Thoracic aorta (tissue), 2 donors: ENCODE measurements at places on chromosomes 1 and 21. TPM values are rescaled to one million over a fixed set of nuclear protein-coding genes. Genes with fewer than 3 reads are reported as not detected.

The ACKR1 gene
- 177 TPM for total RNA-seq

The TMCC2 gene
- 6.8 TPM for total RNA-seq

The GJA9 gene
- total RNA-seq = not detected

The CGN gene
- total RNA-seq = 2.3 TPM

The EXTL1 gene
- not detected for total RNA-seq

DNA sequence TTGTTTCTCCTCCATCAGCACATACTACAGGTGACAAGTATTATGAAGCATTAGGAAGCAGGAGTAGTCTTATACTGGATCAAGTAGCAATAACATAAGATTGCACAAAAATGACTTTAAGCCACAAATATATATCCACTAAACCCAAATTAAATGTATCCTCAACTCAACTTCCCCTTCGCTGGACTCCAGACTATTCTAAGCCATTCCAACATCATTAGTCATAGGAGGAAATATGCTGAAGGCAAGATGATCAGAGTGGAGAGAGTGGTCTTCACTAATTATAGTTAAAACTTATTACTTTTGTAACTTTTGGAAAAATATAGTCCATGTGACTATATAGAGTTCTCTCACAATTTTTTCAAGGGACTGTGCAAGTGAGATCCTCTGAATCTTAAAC lies 390.7 kb upstream of the ZP4 start:
- DNase-seq = no peak
- H3K27me3 ChIP-seq = no peaks in the 10 kb centered on the region
- no peaks in the 10 kb centered on the region for H3K4me1 ChIP-seq
- no peaks in the 10 kb centered on the region for H3K36me3 ChIP-seq
- no peak overlapping the region for H3K4me3 ChIP-seq

GRCh38 chr1:227928811-227929375 lies 18.8 kb downstream of the WNT9A start:
- no peak overlapping the region for H3K27ac ChIP-seq
- no peak overlapping the region for H3K4me3 ChIP-seq
- no peaks in the 10 kb centered on the region for H3K36me3 ChIP-seq

DNA sequence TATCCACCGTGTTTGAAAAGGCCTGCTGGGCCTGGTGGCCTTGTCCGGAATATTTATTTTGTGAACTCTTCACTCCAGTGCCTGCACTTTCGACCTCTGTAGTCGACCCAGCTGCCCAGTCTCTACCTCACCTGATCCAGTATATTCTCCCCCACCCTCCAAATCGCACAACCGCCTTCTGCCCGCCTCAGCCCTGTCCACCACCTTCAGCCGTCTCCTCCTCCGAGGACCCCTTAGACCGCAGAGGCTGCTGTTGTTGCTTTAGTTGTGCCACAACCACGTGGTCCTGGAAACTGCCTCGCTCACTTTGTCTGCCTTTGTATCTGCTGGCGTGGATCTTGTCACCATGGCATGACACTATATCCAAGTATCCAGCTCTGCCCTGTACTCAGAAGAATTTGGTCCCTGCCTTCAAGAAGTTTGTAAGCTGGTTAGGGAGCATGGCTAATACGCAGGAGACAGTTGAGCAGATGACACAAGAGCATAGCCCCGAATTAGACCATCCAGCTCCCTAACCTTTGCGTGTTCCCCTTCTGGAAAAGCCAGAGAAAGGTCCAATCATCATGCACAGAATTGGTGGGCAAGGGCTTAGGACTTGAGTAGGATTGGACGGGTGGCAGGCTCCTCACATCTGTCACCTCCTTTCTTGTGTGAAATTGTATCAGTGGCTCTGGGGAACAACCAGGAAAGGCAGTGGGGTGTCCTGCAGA lies 1.5 kb downstream of the PHGDH start:
- no peak for DNase-seq
- H3K4me3 ChIP-seq = peak overlapping the region; percentile 74
- H3K4me1 ChIP-seq = peaks cover 40% of the 10 kb centered on the region
- H3K27me3 ChIP-seq = no peaks in the 10 kb centered on the region
- H3K27ac ChIP-seq = peak overlapping the region; percentile 85

DNA sequence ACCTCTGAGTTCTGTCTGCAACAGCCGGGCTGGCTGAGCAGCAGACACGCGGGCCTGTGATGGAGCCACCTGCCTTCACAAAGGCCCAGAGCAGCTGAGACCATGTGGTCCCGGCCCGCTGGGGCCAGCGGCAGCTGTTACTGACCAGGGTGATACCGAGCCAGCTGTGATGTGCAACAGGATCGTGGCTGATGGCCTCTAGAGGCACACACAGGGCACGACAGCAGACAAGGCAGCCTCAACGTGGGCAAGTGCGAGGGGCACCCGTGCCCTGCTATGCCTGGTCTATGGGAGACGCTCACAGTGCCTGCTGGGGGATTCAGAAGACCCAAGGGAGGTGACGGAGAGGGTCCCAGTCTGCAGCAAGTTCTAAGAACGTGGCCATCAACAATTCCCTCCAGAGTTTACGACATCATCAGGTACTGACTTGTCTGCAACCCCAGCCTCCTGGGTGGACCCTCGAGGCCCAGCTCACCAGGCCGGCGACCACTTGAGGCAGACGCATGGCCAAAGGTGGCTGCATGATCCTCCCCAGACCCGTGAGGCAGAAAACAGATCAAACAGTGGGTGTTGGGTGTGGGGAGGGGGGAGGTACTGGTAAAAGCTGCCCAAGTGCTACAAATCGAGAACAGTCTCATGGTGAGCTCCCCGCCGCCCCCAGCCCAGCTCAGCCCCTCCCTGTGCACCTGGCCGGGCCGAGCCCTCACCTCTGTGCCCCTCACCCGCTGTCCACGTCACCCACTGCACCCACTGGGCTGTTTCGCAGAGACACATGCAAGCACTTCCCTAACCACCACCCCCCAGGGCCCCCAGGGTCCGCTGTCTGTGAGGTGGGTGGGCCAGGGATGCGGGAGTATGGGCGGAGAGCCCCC lies 6.0 kb downstream of the POFUT2 start:
- H3K4me3 ChIP-seq = no peak overlapping the region
- no peaks in the 10 kb centered on the region for H3K27me3 ChIP-seq
- H3K36me3 ChIP-seq = peaks cover 73% of the 10 kb centered on the region
- no peak for DNase-seq
- H3K4me1 ChIP-seq = peaks cover 4% of the 10 kb centered on the region

- no peak for DNase-seq
- no peaks in the 10 kb centered on the region for H3K27me3 ChIP-seq
- no peaks in the 10 kb centered on the region for H3K4me1 ChIP-seq
- H3K4me3 ChIP-seq = no peak overlapping the region
- H3K36me3 ChIP-seq = no peaks in the 10 kb centered on the region
Observed at GRCh38 chr1:30660241-30660640, 63.1 kb downstream of the MATN1 start.

DNA sequence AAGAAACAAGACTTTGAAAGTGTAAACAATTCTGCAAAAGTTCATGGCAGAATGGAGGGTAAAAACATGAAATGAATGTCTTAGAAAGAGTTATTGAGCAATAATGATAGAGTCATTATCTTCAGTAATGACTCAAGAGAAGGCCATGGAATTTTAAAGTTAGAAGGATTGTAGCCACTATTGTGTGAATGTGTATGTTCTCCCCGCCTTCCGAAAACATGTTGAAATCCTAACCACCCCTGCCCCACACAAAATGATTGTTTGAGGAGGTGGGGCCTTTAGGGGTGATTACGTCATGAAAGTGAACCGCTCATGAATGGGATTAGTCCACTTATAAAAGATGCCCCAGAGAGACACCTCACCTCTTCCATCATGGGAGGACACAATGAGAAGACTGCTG lies 93.8 kb upstream of the CCDC190 start:
- no peak overlapping the region for H3K27ac ChIP-seq
- H3K4me1 ChIP-seq = no peaks in the 10 kb centered on the region
- H3K4me3 ChIP-seq = no peak overlapping the region
- H3K36me3 ChIP-seq = no peaks in the 10 kb centered on the region

DNA sequence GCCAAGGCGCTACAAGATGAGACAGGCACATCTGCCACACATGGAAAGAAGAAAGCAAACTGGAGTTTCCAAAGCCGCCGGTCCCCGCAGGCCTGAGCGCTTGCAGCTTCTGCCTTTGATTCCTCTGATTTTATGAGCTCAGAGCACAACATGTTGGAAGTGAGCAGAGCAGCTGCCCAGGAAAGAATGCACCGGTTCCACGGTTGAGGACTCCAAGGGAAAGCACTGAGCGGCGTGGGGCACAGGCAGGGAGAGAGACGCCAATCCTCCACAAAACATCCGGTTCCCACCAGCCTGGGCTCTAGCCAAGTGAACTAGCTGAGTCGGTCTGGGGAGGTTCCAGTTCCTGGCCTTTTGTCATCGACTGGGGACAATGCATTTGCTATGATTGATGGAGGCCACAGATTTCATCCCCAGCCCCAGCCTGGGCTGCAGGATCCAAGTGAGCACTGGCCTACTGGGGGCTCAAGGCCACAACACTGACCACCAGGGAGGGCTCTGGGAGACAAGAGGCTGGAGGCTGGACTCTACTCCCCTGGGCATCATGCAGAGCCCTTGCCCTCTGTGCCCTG lies 253.1 kb upstream of the IRF2BP2 start:
- H3K27ac ChIP-seq = peak overlapping the region; percentile 70
- peak; percentile 56 for DNase-seq
- no peaks in the 10 kb centered on the region for H3K36me3 ChIP-seq
- peaks cover 19% of the 10 kb centered on the region for H3K4me1 ChIP-seq
- H3K4me3 ChIP-seq = peak overlapping the region; percentile 22
- H3K27me3 ChIP-seq = no peaks in the 10 kb centered on the region

GRCh38 chr1:107879927-107880326 lies 85.1 kb downstream of the VAV3 start:
- no peaks in the 10 kb centered on the region for H3K4me1 ChIP-seq
- H3K36me3 ChIP-seq = no peaks in the 10 kb centered on the region
- no peaks in the 10 kb centered on the region for H3K27me3 ChIP-seq
- no peak overlapping the region for H3K27ac ChIP-seq

DNA sequence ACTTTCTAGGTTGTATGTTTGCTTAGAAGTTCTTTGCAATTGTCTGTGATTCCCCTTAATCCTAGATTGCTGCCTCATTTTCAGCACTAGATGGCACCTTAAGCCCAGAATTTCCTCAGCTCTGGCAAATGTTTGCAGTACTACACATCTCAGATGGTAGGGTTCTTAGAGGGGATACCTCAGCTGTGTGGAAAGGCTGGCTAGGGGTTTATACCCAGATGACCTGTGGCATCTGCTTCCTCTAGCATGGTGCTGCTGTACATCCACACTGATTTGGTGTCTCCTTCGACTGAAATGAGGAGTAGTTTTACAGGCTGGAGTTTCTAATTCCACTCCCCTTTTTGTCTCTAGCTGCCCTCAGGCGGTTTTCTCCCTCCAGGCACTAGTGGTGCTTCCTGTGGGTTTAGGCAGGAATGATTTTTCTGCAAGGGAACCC lies 23.5 kb downstream of the ASB17 start:
- no peaks in the 10 kb centered on the region for H3K27me3 ChIP-seq
- no peak overlapping the region for H3K27ac ChIP-seq
- no peak for DNase-seq
- no peaks in the 10 kb centered on the region for H3K36me3 ChIP-seq
- no peak overlapping the region for H3K4me3 ChIP-seq
- no peaks in the 10 kb centered on the region for H3K4me1 ChIP-seq
